ENCODE measurements at places on chromosomes 1 and 21. TPM values are rescaled to one million over a fixed set of nuclear protein-coding genes. Genes with fewer than 3 reads are reported as not detected.

GRCh38 chr1:182620924-182621585, 16.9 kb upstream of the RGS16 start:
- H3K4me1 ChIP-seq = no peaks in the 10 kb centered on the region
- no peak for DNase-seq
- no peak overlapping the region for H3K4me3 ChIP-seq
- H3K27ac ChIP-seq = no peak overlapping the region
- H3K27me3 ChIP-seq = peaks cover 25% of the 10 kb centered on the region

DNA sequence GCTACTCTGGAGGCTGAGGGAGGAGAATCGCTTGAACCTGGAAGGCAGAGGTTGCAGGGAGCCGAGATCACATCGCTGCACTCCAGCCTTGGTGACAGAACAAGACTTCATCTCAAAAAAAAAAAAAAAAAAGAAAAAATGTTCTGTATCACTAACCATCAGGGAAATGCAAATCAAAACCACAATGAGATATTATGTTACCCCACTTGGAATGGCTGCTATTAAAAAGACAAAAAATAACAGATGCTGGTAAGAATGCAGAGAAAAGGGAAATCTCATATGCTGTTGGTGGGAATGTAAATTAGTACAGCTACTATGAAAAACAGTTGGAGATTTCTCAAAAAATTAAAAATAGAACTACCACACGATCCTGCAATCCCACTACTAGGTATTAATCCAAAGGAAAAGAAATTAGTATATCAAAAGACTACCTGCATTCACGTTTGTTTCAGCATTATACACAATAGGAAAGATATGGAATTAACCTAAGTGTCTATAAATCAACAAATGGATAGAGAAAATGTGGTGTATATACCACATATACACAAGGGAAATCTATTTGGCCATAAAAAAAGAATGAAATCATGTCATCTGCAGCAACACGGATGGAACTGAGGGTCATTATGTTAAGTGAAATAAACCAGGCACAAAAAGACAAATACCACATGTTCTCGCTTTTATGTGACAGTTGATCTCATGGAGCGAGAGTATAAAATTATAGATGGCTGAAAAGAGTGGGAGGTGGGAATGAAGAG, 62.6 kb downstream of the ABL2 start:
- H3K36me3 ChIP-seq = no peaks in the 10 kb centered on the region
- peaks cover 9% of the 10 kb centered on the region for H3K4me1 ChIP-seq
- no peak overlapping the region for H3K27ac ChIP-seq
- DNase-seq = no peak

DNA sequence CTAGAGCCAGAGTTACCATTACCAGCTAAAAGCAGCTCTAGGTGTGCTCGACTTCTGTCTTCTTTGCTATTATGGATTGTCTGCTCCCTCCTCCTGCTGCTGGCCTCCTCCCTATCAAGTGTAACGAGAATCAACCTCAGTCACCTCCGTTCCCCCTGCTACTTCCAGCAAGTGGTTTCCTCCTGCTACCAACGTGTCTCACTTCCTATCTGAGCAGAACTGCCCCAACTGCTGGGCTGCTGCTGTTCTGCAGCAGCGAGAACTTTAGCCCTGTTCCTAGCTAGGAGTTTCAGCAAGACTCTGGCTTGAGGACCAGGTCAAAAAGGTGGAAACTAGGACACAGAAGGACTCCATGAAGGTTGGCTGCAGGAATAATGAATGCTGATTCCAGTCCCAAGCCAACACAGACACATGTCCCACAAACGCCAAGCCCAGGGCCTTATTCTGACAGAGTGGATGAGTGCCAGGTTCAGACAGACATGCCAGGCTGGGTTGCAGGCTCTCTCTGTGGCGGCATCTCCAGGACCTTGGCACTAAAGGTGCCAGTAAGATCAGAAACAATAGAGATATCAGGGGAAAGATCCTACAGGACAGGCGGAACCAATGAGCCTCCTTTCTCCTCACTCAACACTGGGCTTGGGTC, 46.9 kb downstream of the CD34 start:
- no peak overlapping the region for H3K4me3 ChIP-seq
- no peaks in the 10 kb centered on the region for H3K27me3 ChIP-seq
- peaks cover 23% of the 10 kb centered on the region for H3K36me3 ChIP-seq
- peaks cover 28% of the 10 kb centered on the region for H3K4me1 ChIP-seq

- peak; percentile 19 for DNase-seq
- no peaks in the 10 kb centered on the region for H3K4me1 ChIP-seq
- no peak overlapping the region for H3K27ac ChIP-seq
- peaks cover 17% of the 10 kb centered on the region for H3K36me3 ChIP-seq
- no peak overlapping the region for H3K4me3 ChIP-seq
Measured at GRCh38 chr1:29156543-29157268, 25.0 kb downstream of the SRSF4 start.

Gene CAMK1G
- not detected for total RNA-seq

Gene SMIM1
- 1.2 TPM for total RNA-seq

Gene LIN9
- total RNA-seq = 7.6 TPM

Data from endothelial cell of umbilical vein (primary cell).